ENCODE measurements at places on chromosomes 16 and 17. TPM values are rescaled to one million over a fixed set of nuclear protein-coding genes. Genes with fewer than 3 reads are reported as not detected.

ANKFY1 gene
- total RNA-seq, result 41.6 TPM

- DNase-seq, result no peak
- H3K27me3 ChIP-seq, result peaks cover 4% of the 10 kb centered on the region
- no peak overlapping the region for H3K27ac ChIP-seq
- no peaks in the 10 kb centered on the region for H3K36me3 ChIP-seq
- H3K4me3 ChIP-seq, result no peak overlapping the region
Measured at GRCh38 chr16:75476817-75477216, 12.3 kb upstream of the TMEM170A start.

CCL17 gene
- not detected for total RNA-seq

DNA sequence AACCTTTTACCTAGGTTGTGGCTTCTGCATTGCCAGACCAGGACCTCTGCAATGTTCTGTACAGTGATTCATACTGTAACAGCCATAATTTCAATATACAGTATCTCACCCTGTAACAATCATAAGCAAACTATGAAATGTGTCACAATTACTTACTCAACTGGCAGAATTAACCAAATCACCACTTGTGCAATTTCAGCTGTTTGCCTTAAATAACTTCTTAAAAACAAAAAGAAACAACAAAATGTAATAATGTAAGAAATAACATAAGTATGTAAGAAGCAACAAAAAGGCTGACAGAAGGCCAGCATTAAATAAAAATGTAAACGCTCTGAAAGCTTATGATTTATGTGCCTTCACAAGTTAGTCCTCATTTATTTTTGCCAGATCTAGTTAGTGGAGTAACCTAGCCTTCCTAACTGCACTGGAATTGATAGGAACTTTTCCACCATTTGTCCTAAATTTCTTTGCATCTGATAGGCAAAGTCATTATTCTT, 96.9 kb downstream of the SKAP1 start:
- no peak for DNase-seq
- H3K4me1 ChIP-seq, result peaks cover 5% of the 10 kb centered on the region
- no peak overlapping the region for H3K4me3 ChIP-seq
- H3K27ac ChIP-seq, result no peak overlapping the region

SLC38A8 gene
- total RNA-seq, result not detected

GRCh38 chr16:23539984-23540816, 16.9 kb downstream of the EARS2 start:
- peaks cover 4% of the 10 kb centered on the region for H3K36me3 ChIP-seq
- no peaks in the 10 kb centered on the region for H3K27me3 ChIP-seq
- H3K4me3 ChIP-seq, result no peak overlapping the region
- H3K27ac ChIP-seq, result no peak overlapping the region
- H3K4me1 ChIP-seq, result no peaks in the 10 kb centered on the region
- DNase-seq, result no peak

All from endothelial cell (in vitro differentiated cells).